ENCODE measurements at places on chromosomes 5 and 9.
A peak's percentile ranks its signal among the peaks of the same experiment; 100 is the strongest.

DNA sequence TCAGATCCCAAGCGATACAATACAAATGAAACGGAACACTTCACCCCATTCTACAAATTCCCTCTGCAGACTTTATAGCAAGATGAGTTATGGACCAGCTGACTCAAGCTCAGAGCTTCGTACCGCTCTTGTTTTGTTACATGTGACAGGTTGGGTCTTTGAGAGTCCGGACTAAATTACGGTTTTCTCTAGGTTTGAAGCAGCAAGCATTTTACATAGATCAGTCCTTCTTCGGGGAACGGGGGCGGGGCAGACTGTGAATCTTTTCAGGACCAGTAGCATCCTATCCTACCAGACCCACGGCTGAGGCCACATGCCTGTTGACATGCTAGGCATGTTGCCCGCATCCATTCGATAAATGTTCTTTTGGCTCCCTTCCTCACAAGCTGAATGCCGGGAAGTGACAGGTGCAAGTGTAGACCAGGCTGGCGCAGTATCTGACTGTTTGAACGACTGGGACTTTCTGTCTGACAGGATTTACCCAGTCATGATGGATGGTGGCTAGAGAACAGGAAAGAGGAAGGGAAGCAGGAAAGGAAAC is 811.0 kb upstream of the GRAMD2B start:
- no peak for DNase-seq

GRCh38 chr9:92740009-92740408 is 24.6 kb downstream of the BICD2 start:
- DNase-seq, result no peak

- DNase-seq, result no peak
These were observed 200.2 kb downstream of the PLK2 start for GRCh38 chr5:58259685-58260152.

DNA sequence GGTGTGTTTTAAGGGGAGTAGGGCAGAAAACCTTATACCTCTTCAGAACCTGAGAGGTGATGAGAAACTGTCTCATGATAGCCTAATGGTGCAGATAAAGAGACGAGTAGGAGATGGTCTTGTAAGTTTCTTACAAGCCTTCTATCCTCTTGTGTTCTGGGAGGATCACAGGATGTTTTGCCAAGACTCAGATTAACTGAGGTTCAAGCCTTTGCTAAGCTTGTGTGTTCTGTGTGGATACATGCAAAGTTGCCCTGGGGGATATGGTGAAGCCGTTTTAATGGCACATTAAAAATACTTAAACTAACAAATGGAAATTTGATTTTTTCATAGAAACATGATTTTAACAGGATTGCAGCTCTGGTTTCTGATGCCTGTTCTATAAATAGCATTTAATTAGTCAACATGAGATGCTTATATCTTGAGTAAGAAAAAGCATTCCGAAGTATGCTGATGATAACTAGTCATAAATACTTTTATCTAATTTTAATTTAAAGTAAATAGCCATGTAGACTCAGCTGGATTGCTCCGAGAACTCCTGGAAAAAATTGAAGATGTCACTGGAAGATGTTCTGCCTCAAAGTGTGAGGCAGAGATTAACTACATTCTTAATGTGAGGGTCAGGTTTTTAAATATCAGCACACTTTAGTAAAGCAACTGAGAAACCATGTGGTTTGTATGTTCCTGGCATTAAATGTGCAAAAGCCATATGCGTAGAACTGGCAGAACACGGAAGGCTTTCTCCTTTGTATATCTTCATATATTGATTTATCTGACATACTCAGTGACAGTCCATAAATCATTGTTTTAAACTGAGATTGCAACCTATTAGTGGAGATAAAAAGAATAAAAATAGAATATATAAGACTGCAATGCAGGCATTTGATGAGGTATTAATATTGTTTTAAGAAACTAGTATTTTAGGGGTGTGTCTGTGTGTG is 53.7 kb downstream of the IPO11 start:
- no peak for DNase-seq

GRCh38 chr5:80761176-80761575 is 106.4 kb upstream of the DHFR start:
- no peak for DNase-seq

GRCh38 chr5:123503299-123503698 is 8.7 kb upstream of the CSNK1G3 start:
- DNase-seq, result no peak

DNA sequence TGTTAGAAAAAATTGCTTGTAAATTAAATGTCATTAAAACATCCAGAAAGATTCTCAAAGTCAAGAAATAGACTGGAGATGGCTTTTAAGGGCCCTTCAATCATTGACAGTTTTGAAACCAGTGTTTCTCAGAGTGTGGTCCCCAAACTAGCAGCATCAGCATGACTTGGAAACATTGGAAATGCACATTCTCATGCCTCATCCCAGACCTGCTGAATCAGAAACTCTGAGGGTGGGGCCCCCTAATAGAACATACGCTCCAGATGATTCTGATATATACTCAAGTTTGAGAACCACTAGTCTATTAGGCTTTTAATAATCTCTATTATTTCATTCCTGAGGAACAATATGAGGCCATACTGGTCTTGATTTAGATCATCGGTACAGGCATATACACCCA is 181.6 kb downstream of the SMARCA2 start:
- no peak for DNase-seq

DNA sequence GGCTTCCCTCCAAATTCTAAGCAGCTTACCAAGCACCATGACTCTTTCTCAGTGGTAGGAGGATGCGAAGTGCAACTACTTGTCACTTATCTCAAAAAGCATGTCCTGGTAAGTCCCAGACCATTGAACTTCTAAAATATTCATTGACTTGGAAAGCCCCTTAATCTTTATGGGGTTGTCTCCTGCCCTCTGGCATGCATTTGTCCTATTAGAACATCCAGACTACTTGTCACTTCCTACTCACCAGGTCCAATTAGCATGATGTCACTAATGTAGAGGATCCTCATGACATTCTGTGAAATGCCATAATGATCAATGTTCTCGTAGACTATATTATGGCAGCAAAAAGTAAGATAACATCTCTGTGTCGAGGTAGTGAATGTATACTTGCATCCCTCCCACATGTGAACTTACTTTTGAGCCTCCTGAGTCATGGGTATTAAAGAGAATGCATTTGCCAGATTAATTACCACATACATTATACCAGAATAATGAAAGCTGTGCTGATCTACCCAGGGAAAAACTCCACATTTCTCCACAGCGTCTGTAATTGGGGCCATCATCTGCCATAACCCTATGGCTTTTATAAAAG is 63.5 kb upstream of the RAD23B start:
- DNase-seq, result no peak

DNA sequence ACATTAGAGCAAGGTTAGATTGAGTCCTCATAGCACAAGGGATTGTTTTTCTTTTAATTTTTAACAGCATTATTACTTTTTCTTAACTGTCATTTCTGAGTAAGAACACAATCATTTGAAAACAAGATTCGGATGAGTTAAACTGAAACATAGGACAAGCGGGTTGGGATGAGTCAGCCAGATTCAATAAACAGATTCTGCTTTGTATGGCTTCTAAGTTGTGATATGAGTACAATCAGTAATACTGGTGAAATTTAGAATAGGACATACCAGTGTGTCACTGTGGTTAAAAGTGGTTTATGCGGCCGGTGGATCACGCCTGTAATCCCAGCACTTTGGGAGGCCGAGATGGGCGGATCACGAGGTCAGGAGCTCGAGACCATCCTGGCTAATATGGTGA is 364.3 kb upstream of the CDH10 start:
- DNase-seq, result no peak

DNA sequence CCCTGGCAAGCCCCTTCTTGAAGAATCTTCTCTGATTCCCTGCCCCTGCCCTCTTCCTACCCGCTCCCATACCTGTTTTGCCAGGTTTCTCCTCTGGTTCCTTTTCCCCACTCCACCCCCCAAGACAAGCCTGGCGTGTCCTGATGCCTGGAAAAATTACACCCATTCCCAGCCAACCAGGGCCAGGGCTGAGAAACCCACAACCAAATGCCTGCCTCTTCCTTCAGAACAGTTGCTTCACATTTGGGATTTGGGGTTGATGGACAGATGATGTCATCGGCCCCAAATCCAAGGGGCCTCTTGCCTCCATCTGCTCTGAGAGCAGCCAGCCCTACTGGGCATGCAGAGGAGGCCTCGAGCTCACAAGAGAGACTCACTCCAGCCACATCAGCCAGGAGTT is 8.8 kb upstream of the NEK6 start:
- no peak for DNase-seq

GRCh38 chr5:62954578-62954977 is 376.0 kb downstream of the LRRC70 start:
- no peak for DNase-seq

GRCh38 chr9:95090023-95090791 is 227.3 kb downstream of the FANCC start:
- DNase-seq, result no peak

DNA sequence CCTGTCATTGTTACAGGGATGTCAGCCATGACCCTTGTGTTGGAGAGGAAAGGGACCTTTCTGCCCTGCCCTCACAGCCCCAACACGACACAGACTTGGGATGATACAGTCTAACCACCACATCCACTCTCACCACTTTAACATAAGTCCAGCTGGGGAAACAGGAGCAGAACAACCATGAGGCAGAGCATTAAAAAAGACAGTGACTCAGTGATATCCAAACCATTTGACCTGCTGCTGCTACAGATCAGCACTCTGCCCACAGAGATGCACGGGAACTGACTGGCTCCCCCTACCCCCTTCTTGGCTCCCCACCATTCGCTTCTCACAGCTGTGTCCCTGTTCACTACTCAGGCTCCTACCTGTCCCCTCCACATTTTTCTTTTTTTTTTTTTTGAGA is 458.6 kb downstream of the ZNF608 start:
- no peak for DNase-seq

DNA sequence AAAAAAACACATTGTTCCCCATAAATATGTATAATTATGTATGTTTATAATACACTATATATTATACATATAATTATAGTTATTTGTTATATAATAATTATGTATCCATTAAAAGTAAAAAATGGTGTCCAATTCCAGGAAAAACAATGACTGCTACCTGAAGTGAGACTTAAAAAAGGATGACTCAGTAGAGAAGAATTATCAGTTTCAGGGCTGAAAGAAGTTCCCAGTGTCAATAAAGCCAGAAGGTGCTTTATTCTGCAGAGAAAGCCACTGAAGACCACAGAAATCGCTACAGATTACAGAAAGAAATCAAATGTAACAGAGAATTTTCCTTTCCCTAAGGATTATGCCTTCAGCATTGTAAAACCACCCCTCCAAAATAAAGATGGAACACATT is 50.9 kb downstream of the ANKRD31 start:
- no peak for DNase-seq

GRCh38 chr5:139482050-139482889 is at the start of gene STING1:
Gene STING1 (minus strand): TSS chr5:139482758. CDS start chr5:139481704, 1,054 bp downstream.
- peak; percentile 43 for DNase-seq

- peak; percentile 91 for DNase-seq
These were observed at the start of gene EGR1 for GRCh38 chr5:138465261-138466124. Gene EGR1 (plus strand): TSS chr5:138465479. CDS start chr5:138465762, 283 bp downstream.

GRCh38 chr5:43603344-43604217 is 601 bp downstream of the NNT start:
- peak; percentile 67 for DNase-seq

DNA sequence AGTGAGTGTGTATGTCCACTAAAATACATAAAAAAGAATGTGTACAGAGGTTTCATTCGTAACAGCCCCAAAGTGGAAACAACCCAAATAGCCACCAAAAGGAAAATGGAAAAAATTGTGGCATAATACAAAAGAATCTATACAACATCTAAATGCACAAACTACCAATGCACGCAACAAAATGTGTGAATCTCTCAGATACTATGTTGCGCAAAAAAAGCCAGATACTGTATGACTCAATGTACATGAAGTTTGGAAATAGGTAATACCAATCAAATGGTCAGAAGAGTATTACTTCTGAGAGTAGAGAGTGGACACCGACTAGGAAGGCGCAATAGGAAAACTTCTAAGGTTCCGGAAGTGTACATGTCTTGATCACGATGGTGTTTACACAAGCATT is 2.4 kb downstream of the XPA start:
- DNase-seq, result no peak

GRCh38 chr5:58156361-58156760 is 303.5 kb downstream of the PLK2 start:
- no peak for DNase-seq

DNA sequence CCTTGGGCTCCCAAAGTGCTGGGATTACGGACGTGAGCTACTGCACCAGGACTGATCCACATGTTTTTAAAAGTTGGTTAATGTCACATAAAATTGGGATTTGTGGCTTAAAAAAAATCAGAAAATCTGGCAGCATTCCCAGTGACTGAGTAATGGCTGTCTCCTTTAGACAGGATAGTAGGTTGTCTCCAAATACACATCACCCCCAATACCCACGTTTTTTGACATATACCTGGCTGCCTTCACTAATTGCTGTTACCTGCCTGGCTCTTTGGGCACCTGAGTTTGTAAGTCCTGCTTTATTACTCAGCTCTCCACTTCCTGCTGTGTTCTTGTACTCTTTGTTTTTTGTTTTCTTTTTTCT is 84.8 kb downstream of the KDM4C start:
- DNase-seq, result no peak

GRCh38 chr5:74394916-74395880 is 245.3 kb downstream of the ENC1 start:
- no peak for DNase-seq

GRCh38 chr9:4126184-4126865 is 173.5 kb downstream of the GLIS3 start:
- DNase-seq, result no peak

- DNase-seq, result no peak
These were observed 1127.5 kb downstream of the TAF11L14 start for GRCh38 chr5:18761801-18762200.

DNA sequence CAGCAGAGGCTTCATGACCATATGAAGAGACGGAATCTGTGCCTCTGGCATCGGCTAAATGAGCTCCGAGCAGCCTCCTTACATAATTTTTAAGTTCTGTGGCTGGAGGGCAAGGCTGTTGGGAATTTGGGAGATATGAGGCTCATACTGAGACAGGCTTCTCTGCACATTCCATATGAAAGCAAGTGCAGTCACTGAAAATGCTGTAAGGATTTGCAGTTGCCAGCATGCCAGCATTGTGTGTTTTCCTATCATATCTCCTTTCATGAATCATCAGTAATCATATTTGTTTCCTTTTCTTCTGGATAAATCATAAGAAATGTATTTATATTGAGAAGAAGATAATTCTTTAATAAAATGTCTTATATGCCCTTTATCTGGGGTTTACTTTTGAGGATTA is 775.4 kb downstream of the SEMA5A start:
- no peak for DNase-seq
